Endodermal cell (in vitro differentiated cells): ENCODE measurements at places on chromosomes 2 and 18. TPM values are rescaled to one million over a fixed set of nuclear protein-coding genes. Genes with fewer than 3 reads are reported as not detected.
A peak's percentile ranks its signal among the peaks of the same experiment; 100 is the strongest.

- peak; percentile 30 for DNase-seq
These were observed 84.2 kb upstream of the RMP24 start for GRCh38 chr18:35888329-35888728.

GRCh38 chr18:34315591-34316352, 91.1 kb upstream of the NOL4 start:
- DNase-seq: no peak

DNA sequence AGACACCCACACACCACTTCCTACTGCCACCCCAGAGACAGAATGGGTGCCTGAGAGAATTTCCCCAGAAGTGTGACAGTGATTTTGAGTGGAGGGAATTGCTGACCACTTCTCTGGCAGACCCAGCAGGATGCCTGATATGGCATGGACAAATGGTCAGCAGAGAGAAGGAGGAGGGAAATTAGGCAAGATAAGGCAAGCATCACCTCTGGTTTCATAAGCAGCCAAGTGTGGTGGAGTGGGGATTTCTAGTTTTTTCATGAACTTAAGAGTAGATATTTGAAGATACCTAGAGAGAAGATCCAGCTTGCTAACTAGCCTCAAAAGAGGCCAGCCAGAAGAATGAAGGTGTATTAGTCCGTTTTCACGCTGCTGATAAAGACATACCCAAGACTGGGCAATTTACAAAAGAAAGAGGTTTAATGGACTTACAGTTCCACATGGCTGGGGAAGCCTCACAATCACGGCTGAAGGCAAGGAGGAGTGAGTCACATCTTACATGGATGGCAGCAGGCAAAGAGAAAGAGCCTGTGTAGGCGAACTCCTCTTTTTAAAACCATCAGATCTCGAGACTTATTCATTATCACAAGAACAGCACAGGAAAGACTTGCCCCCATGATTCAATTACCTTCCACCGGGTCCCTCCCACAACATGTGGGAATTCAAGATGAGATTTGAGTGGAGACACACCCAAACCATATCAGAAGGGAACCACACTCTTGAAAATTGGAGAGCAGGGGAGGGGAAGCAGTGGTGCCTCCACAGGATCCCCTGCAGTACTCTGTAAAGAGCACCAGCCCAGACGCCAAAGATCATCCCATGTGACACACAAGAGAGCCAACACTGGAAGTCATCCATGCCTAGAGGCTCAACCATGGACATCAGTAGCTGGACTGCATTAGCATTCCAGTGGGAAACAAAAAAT, 64.2 kb downstream of the RBM43 start:
- DNase-seq: no peak

The MYO3B gene
- 4.3 and 5.2 TPM in 2 replicates for total RNA-seq

The CPO gene
- total RNA-seq: 1.0 and 1.5 TPM in 2 replicates
